ENCODE measurements at places on chromosomes 7 and 10.

DNA sequence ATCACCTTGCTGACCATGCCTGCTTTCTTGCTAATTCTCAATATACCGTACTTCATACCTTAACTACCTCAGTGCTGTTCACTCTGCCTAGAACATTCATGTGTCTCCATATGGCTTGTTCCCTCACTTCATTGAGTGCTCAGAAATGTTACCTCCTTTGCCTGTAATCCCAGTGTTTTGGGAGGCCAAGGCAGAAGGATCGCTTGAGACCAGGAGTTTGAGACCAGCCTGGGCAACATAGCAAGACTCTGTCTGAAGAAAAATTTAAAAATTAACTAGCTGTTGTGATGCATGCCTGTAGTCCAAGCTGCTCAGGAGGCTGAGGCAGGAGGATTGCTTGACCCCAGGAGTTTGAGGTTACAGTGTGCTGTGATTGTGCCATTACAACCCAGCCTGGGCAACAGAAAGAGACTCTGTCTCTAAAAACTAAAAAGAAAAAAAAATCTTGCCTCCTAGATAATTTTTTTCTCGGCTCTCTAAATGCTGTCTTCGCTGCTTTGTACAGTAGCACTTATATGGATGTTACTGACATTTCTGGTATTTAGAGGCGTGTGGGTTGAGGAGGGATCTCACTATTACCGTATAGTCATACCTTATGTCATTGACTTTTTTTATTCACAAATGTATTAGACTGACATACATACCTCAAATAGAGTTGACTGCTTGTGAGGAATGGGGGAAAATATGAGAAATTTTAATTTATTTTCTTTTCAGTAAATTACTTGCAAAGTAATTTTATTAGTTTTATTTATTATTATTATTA is 63.7 kb downstream of the LCOR start:
- DNase-seq: no peak

DNA sequence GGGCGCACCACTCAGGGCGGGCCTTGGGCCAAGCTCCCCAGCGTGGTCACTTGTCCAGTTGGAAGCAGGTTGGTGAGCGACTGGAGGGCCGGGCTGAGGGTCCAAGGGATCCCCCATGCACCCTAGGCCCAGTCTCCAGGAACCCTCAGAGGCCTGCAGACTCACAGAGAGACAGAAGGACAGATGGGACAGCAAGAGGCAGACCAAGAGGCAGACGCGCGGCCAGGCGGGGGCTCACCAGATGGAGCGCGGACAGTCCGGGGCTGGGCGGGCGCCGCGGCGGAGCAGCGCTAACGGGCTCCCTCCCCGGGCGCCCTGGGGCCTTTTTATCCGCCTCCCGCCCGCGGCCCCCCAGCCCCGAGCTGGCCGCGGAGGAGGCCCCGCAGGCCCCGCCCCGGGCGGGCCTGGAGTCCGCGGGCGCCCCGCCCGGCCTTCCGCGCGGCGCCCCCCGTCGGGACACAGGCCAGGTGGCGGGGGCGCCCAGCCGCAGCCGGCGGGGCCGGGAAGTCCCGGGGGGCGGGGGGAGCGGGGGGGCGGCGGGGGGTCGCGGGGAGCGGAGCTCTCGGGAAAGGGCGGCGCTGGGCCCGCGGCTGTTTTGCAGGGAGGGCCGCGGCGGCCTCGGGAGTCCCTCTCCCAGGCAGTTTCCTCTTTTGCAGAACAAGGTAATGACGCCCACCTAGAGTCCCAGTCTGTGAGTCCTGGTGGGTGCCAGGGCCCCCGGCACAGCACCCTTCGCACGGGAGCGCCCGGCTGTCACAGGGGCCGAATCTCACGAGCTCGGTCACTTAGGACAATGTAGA is at the start of gene LOXL4:
LOXL4 (minus strand) TSS at position 301 of the 800 bp plus-strand sequence. CDS start 5,175 bp downstream, outside the sequence.
- peak; percentile 91 for DNase-seq

GRCh38 chr7:87110778-87111177 is 41.5 kb upstream of the DMTF1 start:
- DNase-seq: peak; percentile 25

DNA sequence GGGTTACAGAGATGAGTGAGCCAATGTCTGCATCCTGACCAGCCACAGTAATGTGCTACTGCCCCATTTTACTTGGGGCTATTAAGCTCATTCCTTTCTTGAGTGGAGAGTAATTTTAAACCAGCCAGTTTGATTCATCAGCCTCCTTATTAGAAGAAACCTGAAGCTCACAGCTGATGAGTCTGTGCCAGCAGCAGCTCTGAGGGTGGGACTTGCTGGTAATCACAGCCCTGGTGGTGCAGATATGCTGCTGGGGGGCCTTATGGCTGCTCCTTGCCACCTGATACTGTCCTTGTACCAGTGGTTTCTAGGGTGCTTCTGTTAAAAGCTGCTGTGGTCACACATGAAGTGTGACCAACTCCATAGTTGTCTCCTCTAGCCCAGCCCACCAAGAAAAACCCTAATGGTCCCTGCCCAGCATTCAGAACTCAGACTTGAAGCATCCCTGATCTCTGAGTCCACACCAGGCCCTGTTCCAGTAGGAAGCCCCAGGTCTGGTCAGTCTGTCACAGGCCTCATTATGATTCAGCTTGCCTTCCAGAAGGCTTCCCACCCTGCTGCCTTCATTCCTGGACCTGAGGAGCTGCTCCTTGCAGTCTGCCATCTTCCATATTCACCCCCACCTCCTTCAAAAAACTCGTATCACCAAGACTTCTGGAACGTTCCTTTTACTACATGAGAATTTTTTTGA is 28.9 kb upstream of the RBM20 start:
- no peak for DNase-seq

DNA sequence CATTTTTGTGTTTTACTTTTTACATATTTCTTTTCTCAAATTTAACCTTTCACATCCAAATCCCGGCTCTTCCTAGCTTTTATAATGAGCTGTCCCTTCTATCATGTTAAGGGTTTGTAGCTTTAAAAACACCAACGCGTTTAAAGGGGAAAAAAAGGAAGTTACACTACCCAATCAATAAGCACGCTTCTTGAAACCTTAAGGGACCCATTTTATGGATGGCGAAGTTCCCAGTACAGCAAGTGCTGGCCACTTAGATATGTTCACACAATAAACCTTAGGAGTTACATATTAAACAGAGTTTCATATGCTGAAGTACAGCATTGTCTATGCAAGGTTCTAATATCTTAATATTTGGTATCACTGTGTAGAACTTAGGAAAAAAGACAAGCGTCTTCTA is 1.8 kb downstream of the GNG11 start:
- DNase-seq: no peak

GRCh38 chr10:69323622-69324021 is 45.3 kb downstream of the HK1 start:
- DNase-seq: no peak

DNA sequence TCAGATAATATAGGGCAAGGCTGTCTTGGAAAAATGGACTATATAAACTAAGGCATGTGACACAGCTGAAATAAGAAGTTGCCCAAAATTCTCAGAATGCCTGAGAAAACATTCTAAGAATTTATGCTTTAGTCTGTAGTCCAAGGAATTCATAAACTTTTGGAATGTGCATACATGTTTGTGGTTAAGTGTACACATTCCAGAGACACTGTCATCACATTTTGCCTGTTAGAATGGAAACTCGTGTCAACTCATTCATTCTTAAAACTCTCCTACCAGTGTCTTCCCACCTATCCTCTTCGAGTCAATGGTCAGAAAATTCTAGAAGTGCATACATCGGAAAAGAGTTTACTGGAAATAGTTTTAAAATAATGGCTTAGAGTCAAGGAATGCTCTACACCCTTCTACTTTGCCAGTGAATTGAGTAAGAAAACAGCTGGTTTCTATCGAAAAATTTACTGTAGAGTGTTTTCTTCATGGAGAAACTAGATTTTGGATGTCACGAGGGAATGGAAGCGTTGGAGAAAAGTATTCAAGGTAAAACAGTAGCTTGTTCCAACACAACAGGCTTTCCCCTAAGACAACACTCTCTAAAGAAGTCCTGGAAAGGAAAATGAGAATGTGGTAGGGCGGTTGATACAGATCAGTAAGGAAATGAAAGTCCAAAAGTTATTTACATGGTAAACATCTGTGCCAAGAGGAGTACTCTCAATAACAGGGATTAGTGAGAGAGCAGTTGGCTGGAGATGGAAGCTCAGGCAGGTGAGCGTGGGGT is 1177.6 kb upstream of the C7orf33 start:
- peak; percentile 68 for DNase-seq

DNA sequence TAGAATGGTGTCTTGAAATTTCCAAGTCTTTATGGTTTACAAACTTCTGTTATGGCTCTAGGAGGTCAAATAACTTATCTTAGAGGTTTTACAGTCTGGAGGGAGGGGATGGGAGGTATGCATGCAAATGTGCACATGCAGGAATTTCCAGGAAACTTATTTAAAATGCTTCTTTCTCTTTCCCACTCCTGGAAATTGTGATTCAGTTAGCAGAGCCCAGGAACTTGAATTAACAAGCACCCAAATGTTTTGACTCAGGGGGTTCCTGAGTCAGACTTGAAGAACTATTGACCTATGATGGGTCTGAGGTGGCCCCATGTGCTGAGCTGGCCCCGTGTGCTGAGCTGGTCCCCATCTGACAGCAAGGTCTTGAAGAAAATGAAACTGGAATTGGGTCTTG is 669.4 kb downstream of the INHBA start:
- DNase-seq: no peak

DNA sequence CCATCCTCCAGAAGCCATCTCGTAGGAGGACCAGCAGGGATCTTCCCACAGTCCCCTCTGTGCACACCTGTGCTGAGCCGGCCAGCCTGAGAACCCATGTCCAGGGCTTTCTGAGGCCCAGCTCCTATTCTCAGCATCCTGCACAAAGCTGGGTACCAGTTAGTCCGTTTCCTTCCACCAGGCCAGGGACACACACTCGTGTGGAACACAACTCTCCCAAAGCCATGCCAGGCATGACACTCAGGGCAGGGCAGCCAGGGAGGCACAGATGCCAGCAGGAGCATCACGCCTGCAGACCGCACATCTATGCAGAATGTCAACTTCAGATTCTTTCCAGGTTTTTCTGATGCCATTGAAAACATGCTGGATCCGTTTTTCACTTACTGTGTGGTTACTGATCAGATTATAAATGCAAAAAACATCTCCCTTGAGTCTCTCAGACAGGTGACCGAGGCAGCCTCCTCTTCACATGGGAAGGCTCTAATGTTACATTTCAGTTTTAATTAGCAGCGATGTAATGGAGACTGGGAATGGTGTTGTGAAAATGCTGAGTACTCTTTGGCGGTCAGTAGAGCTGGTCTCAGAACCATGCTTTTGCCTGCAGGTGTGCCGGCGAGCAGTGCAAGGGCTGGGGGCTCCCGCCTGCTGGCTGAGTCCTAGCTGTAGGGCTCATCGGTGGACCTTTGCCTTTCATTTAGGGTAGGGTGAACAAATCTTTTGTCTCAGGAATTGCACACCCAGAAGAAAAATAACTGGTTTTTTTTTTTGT is 3.3 kb upstream of the SUN1 start:
- DNase-seq: no peak

GRCh38 chr10:70174058-70174741 is 3.9 kb upstream of the SAR1A start:
- DNase-seq: no peak

GRCh38 chr7:98284335-98285036 is 3.0 kb downstream of the BRI3 start:
- DNase-seq: peak; percentile 88

GRCh38 chr7:5360451-5360850 is 63.2 kb downstream of the TNRC18 start:
- no peak for DNase-seq

- DNase-seq: no peak
Measured at GRCh38 chr10:88883448-88883809, 3.4 kb downstream of the STAMBPL1 start.

GRCh38 chr10:112244197-112244596 is 39.0 kb upstream of the TECTB start:
- peak; percentile 47 for DNase-seq

- no peak for DNase-seq
Measured at GRCh38 chr7:73933091-73933490, 72.1 kb downstream of the TMEM270 start.

GRCh38 chr10:72802332-72802731 is 91.2 kb upstream of the OIT3 start:
- DNase-seq: peak; percentile 11

GRCh38 chr7:387132-388022 is 97.4 kb downstream of the FOXL3 start:
- no peak for DNase-seq

DNA sequence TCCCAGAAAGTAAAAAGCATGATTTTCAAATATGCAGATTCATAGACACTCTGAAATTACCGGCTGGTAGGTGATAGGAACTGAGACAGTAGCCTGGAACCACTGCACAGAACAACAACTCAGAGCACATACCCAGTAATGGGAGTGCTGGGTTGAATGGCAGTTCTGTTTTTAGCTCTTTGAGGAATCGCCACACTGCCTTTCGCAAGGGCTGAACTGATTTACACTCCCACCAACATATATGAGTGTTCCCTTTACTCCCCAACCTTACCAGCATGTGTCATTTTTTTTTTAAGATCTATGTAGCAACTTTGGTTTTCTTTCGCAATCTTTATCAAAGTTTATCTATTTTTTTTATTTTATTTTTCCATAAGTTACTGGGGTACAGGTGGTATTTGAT is 358.8 kb downstream of the CALN1 start:
- no peak for DNase-seq

DNA sequence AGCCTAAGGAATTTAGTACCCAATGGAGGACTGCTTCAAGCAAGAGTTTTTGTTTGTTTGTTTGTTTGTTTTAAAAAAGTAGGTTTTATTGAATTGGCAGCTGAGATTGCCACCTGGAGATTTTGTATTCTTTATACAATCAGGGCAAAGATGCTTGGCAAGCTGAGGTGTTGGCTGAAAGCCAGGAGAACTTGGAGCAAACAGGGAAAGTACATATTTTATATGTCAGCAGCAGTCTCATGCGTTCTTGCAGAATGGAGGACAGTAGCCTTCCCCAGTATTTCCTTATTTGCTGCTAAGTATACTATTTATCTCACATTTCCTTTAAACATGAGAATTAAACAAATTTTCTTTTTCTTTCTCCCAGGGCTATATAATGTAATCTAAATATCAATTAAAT is 22.6 kb upstream of the ICA1 start:
- no peak for DNase-seq

GRCh38 chr10:22259280-22259679 is 41.5 kb upstream of the EBLN1 start:
- peak; percentile 22 for DNase-seq

- no peak for DNase-seq
Measured at GRCh38 chr7:122140918-122141317, 3.1 kb downstream of the AASS start.

- no peak for DNase-seq
Measured at GRCh38 chr7:128020159-128020558, 11.1 kb downstream of the LRRC4 start.

- no peak for DNase-seq
Measured at GRCh38 chr10:68303849-68304412, 27.9 kb upstream of the HNRNPH3 start.

DNA sequence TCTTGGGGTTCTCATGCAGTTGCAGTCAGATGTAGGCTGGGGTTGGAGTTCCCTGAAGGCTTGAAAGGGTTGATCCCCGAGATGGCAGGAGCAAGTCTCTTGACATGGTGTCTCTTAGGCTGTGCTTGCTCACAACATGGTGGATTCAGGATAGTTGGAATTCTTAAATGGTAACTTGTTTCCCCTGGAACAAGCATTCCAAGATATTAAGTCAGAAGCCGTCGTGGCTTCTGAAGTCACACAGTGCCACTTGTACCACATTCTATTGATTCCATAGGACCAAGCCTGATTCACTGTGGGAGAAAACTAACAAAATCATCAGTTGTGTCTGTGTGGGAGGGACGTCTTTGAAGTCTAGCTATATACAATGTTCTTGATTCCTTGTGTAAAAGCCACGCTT is 3.5 kb upstream of the SLC35B4 start:
- no peak for DNase-seq

GRCh38 chr10:123284022-123284421 is 129.8 kb downstream of the BUB3 start:
- DNase-seq: no peak

- no peak for DNase-seq
Measured at GRCh38 chr7:6619961-6620360, 4.6 kb downstream of the ZNF853 start.

Data from AG20443 (cell line).